Sigmoid colon (tissue), 7 donors: ENCODE measurements at places on chromosomes 7 and 10. TPM values are rescaled to one million over a fixed set of nuclear protein-coding genes. Genes with fewer than 3 reads are reported as not detected.

AMZ1 gene
- 0.41 TPM for total RNA-seq

PKD2L1 gene
- total RNA-seq: not detected

GRCh38 chr7:8146788-8147413, 115.1 kb downstream of the ICA1 start:
- H3K27ac ChIP-seq: no peak overlapping the region
- H3K36me3 ChIP-seq: no peaks in the 10 kb centered on the region
- no peaks in the 10 kb centered on the region for H3K27me3 ChIP-seq
- H3K4me3 ChIP-seq: no peak overlapping the region
- no peaks in the 10 kb centered on the region for H3K4me1 ChIP-seq
- no peak for DNase-seq

DNA sequence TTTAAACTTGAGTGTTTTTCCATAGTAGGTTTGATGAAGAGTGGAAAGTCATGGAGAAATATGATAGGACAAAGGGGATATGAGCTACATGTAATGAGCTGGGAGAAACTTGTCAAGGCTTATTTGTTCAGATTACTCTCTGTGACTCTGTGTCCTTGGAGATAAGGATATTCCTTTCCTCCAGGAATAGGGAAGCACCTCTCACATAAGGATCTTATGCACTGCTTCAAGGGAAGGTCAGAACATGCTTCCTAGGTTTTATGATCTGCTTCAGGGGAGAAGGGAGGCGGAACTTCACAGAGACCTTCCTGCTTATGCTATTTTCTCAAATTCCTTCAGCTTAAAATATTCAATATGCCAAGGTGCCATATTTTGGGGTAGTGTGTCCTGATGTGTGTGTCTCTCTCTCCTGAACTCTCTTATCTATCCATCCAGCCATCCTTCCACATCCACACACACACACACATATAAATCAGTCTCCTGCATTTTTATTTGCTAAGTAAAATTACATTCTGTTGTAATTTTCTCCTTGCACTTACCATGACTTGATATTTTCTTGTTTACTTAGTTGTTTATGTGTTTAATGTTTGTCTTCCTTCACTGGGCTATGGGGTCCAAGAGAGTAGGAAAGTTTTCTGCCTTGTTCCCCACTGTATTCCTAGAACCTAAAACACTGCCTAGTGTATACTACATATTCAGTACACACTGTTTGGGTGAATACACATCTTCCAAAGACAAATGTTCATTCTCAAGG, 26.4 kb downstream of the ARL4A start:
- peaks cover 5% of the 10 kb centered on the region for H3K4me1 ChIP-seq
- H3K4me3 ChIP-seq: no peak overlapping the region
- no peak overlapping the region for H3K27ac ChIP-seq
- no peak for DNase-seq
- H3K27me3 ChIP-seq: no peaks in the 10 kb centered on the region

DNA sequence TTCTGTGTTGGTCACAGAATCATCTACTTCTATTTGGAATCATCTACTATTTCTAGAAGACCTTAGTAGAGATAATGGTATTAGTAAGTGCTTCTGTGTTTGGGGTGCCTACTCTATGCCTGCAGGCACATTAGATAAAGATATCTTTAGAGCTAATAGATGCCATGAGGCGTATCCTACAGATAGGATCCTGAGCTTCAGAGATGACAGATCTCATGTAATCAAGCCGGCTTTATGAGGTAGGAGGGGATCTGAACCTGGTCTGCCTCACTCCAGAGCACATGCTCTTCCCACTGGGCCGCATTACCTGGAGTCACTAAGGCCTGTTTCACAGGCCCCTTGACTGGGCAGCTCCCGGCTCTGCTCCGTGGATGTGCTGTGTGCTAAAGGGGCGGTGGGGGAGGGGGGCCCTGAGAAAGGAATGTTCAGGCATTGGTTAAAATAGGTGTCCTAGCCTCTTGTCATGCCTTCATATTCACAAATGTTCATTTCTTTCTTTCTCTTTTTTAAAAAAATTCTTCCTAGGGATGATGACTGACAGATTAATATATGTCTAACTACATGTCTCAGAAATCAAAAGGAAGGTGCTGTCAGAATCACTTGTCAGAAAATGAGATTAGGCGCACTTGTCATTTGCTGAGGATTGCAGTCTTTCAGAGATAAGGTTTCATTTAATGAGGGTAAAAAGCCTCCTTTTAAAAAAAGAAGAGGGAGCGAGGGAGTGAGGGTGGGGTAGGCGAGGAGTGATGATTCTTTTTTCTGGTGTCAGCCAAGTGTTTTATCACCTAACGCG, 458.0 kb upstream of the GALNT17 start:
- DNase-seq: no peak
- no peak overlapping the region for H3K4me3 ChIP-seq
- H3K27ac ChIP-seq: no peak overlapping the region
- no peaks in the 10 kb centered on the region for H3K36me3 ChIP-seq
- no peaks in the 10 kb centered on the region for H3K4me1 ChIP-seq
